Aorta (tissue), 5 donors: ENCODE measurements at places on chromosomes 5 and 9. TPM values are rescaled to one million over a fixed set of nuclear protein-coding genes. Genes with fewer than 3 reads are reported as not detected.

KLF4 gene
- 87.8 TPM for total RNA-seq

DNA sequence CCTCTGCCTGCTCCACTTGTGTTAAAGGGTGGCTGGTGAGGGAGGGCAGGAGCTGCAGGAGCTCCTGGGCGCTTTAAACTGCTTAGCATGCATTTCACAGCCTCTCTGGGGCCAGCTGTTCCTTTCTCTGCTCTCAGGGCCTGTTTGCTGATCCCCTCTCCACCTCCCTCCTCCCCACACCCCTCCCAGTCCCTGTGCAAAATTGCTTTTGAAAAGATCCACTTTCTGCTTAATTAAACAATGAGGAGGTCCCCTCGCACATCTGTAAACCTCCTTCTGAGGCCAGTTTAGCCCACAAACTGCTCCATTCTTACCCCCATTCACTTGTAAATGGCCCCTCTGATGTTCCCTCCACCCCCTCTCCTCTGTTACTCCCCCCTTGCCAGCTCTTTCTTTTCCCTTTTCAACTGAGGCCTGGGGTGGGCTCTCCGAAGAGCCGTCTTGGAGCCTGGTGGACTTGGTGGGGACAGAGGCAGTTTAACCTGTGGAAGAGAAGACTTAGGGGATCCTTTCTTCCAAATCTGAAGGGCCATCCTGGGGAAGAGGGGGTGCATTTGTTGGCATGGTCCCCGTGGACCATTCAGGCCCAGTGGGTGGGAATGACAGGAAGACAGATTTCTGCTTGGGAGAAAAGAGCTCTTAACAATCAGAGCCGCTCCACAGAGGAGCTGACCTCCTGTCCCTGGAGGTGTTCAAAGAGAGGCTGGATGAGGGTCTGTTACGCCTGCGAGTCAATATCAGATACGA lies 12.0 kb downstream of the URM1 start:
- H3K36me3 ChIP-seq = no peaks in the 10 kb centered on the region
- H3K4me3 ChIP-seq = no peak overlapping the region
- no peaks in the 10 kb centered on the region for H3K27me3 ChIP-seq
- no peak for DNase-seq
- H3K27ac ChIP-seq = no peak overlapping the region

TRIM36 gene
- 23.9 TPM for total RNA-seq

DNA sequence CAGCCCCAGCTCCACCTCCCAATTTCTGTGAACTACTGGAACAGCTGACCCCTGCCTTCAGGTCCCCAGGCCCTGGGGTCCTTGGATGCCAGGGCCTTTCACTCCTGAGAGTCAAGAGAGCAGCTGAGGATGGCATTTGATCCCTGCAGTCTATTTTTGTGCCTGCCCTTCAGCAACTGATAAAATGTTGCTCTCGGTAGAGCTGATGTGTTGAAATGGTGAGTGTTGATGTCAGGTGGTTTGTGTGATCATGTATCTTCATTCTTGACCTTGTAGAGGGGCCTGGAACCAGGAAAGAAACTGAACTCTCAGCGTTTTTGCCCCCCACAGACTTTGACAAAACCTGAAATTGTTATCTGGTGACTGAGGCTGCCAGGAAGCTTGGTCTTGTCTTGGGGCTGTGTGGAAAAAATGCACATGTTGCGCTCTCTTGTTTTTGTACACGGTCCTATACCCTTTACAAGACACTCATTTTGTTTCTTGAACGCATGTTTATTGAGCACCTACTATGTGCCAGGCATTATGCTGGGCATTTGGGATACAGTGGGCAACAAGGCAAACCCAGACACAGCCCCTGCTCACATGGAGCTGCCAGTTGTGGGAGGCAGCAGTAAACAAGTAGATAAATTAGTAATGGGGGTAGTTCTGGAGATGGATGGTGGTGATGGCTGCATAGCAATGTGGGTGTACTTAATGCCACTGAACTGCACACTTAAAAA lies 78.3 kb downstream of the PPARGC1B start:
- H3K27ac ChIP-seq = no peak overlapping the region
- no peaks in the 10 kb centered on the region for H3K27me3 ChIP-seq
- no peak overlapping the region for H3K4me3 ChIP-seq
- no peak for DNase-seq
- H3K36me3 ChIP-seq = no peaks in the 10 kb centered on the region

DNA sequence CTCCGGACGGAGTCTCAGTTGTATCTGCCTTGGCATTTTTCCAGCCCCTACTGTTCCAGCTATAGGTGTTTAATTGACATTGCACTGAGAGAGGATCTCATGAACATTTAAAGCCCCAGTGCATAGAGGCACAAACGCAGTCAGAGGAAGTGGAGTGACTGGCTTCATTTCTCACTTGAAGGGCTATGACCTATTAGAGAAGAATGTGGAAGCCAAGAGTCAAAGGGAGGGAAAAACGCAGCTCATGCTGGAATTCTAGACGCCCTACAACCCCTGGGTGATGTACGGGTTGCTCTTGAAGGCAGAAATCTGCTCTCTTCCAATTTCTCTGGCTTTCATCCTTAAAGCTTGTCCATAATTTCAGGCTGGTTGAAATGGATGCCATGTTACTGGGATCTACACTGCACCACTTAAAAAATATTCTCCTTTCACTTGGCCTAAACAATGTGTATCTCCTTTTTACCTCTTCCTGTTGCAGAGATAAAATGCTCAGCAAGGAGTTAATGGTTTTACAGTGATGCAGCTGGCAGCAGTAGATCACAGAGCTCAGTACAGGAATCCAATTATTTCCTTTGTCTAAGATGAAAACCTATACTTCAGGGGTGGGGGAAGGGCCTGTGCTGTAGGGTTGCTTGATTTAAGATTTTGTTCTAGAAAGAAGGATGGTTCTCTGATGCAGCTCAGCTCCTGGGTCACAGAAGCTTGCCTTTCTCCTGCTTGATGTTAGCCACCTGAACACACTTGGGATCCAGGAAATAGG lies 61.8 kb upstream of the MAMDC2 start:
- H3K36me3 ChIP-seq = no peaks in the 10 kb centered on the region
- no peak for DNase-seq
- no peak overlapping the region for H3K27ac ChIP-seq
- no peaks in the 10 kb centered on the region for H3K4me1 ChIP-seq

BRINP1 gene
- total RNA-seq = 0.48 TPM

- H3K27me3 ChIP-seq = no peaks in the 10 kb centered on the region
- peaks cover 1% of the 10 kb centered on the region for H3K4me1 ChIP-seq
- H3K27ac ChIP-seq = peak overlapping the region; percentile 89
- H3K4me3 ChIP-seq = no peak overlapping the region
- DNase-seq = no peak
Observed at GRCh38 chr5:139659695-139660101, 11.5 kb downstream of the CXXC5 start.

DNA sequence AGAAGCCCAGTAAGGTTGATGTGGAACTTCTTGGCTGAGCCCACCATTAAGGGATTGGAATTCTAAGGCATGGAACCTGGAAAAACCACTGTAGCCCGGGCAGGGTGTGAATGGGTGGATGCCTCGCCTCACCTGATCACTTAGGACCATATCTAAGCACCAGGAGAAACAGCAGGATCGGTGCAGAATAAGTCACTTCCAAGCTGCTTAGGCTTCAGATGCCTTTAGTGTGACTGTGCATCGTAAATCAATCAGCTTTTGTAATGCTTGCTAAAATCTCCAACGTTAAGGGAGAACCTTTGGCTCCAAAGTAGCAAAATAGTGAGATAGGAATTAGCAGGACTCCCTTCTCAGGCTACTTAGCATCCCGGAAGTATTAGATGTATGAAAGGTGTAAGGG lies 103.9 kb upstream of the MEGF10 start:
- H3K4me3 ChIP-seq = no peak overlapping the region
- no peaks in the 10 kb centered on the region for H3K4me1 ChIP-seq
- H3K27ac ChIP-seq = no peak overlapping the region
- no peaks in the 10 kb centered on the region for H3K36me3 ChIP-seq
- DNase-seq = no peak

DNA sequence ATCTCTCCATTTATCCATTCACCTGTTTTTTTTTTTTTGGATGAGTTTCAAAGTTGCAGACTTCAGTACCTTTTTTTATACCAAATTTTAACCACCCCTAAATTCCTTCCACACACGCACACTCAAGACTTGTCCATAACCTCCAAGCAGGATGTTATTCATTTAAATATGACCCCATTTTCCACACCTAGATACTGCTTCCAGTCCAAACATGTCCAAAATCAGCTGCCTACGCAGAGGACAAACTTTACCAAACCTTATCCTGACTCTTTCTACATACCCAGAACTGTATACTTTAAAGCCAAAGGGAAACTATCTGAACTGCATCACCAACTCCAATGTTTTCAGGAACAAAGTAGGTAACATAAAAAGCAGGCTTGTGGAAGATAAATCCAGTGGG lies 36.0 kb upstream of the FYB1 start:
- no peaks in the 10 kb centered on the region for H3K36me3 ChIP-seq
- no peaks in the 10 kb centered on the region for H3K4me1 ChIP-seq
- H3K4me3 ChIP-seq = no peak overlapping the region
- no peak for DNase-seq
- no peaks in the 10 kb centered on the region for H3K27me3 ChIP-seq

DNA sequence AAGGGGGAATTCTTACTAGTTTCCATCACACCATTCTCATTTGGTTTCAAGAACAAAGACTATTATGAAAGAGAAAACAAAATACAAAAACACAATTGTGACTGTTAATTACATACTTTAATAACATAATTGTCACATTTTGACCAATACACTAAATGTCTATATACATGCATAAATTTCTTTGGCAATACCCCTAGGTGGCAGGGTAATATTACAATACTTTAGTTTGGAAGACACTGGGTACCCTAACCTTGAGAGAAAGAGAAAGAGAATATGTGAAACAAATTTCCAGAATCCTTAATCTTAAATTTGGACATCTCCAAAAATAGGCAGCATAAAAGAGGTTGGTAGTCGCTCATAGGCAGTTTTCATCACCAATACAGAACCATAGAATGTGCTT lies 619.6 kb upstream of the ADAMTS16 start:
- no peak overlapping the region for H3K4me3 ChIP-seq
- H3K27me3 ChIP-seq = no peaks in the 10 kb centered on the region
- H3K36me3 ChIP-seq = no peaks in the 10 kb centered on the region
- H3K27ac ChIP-seq = no peak overlapping the region
- DNase-seq = no peak

KLF9 gene
- total RNA-seq = 38.4 TPM

TMEM174 gene
- not detected for total RNA-seq

CEP78 gene
- total RNA-seq = 9.6 TPM

AMBP gene
- total RNA-seq = not detected

C9 gene
- total RNA-seq = 0.13 TPM

DNA sequence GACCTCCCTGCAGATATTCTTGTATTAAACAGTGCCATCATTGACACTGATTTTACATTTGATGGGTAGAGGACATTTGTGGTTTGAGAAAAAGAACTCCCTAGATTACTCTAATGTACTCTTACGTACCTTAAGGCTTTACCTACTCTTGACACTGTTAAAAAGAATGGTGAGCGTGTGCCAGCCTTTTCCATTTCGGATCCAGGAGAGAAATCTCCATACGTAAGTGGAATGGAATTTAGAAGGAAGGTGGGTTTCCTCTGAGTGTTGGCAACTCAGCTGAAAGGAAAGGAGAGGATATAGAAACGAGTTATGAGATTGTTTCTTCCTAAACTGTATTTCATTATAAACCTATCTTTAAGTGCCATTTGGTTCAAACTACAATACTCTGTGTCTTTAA lies 40.9 kb downstream of the TNPO1 start:
- DNase-seq = no peak
- H3K36me3 ChIP-seq = peaks cover 2% of the 10 kb centered on the region
- H3K4me3 ChIP-seq = no peak overlapping the region
- H3K4me1 ChIP-seq = peaks cover 3% of the 10 kb centered on the region
- H3K27ac ChIP-seq = no peak overlapping the region
- H3K27me3 ChIP-seq = no peaks in the 10 kb centered on the region

- DNase-seq = no peak
- H3K4me3 ChIP-seq = no peak overlapping the region
- H3K27ac ChIP-seq = no peak overlapping the region
Observed at GRCh38 chr5:89276566-89277305, 393.8 kb upstream of the MEF2C start.

- DNase-seq = no peak
- H3K27ac ChIP-seq = peak overlapping the region; percentile 36
- H3K4me3 ChIP-seq = no peak overlapping the region
- peaks cover 9% of the 10 kb centered on the region for H3K4me1 ChIP-seq
- H3K36me3 ChIP-seq = no peaks in the 10 kb centered on the region
- no peaks in the 10 kb centered on the region for H3K27me3 ChIP-seq
Observed at GRCh38 chr5:123265551-123265950, 157.7 kb downstream of the CEP120 start.

DNA sequence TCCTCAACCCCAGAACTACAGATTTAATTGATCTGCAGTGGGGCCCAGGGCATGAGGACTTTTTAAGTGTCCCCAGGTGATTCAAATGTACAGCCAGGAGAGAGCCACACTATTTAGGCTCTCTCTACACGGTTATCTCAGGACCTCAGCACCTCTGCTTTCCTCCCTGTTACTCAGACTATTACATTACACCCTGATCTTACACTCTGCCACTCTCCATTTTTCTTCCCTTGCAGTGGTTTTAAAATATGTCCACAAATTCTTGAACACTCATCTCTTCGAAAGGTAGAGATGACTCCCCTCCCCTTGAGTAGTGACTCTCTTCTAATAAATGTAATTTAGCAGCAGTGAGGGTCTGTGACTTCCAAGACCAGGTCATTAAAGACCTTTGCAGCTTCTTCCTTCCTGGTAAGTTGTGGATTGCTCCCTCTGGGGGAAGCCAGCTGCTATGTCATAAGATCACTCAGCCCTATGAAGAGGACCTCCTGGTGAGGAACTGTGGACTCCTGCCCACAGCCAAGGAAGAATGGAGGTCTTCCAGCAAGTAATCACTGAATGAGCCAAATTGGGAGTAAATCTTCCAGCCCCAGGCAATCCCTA lies 87.5 kb upstream of the SSBP2 start:
- no peaks in the 10 kb centered on the region for H3K27me3 ChIP-seq
- no peak overlapping the region for H3K4me3 ChIP-seq
- no peaks in the 10 kb centered on the region for H3K4me1 ChIP-seq
- DNase-seq = no peak

GRCh38 chr9:4400731-4401130 lies 89.5 kb upstream of the SLC1A1 start:
- H3K4me1 ChIP-seq = no peaks in the 10 kb centered on the region
- H3K4me3 ChIP-seq = no peak overlapping the region
- no peaks in the 10 kb centered on the region for H3K27me3 ChIP-seq

DNA sequence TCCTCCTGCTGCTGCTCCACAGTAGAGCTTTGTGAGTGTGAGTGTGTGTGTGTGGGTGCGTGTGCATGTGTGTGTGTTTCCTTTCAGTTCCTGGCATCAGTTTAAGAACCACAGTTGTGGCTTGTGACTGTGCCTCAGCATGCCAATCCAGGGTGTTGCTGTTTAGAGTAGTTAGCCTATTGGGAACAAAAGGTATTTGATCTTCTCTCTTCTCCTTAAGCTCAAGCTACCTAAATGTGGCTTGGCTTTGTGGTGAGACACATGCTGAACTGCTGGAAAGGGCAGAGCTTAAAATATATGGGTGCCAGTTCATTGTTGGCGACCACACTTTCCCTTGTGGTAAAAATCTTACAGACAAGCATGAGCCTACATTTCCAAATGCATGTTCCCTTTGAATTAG lies 116.6 kb upstream of the BNC2 start:
- no peak overlapping the region for H3K4me3 ChIP-seq
- no peaks in the 10 kb centered on the region for H3K27me3 ChIP-seq
- peaks cover 3% of the 10 kb centered on the region for H3K4me1 ChIP-seq
- peak overlapping the region; percentile 96 for H3K27ac ChIP-seq
- H3K36me3 ChIP-seq = no peaks in the 10 kb centered on the region

- no peak overlapping the region for H3K4me3 ChIP-seq
- H3K4me1 ChIP-seq = no peaks in the 10 kb centered on the region
- no peak overlapping the region for H3K27ac ChIP-seq
- H3K36me3 ChIP-seq = no peaks in the 10 kb centered on the region
Observed at GRCh38 chr9:92656537-92656925, 13.4 kb downstream of the IPPK start.
